ENCODE measurements at places on chromosomes 16 and 17.

GRCh38 chr17:27980043-27980442 is 62.4 kb upstream of the NLK start:
- DNase-seq: no peak

GRCh38 chr17:27760069-27760885 is 40.1 kb downstream of the NOS2 start:
- DNase-seq: no peak

DNA sequence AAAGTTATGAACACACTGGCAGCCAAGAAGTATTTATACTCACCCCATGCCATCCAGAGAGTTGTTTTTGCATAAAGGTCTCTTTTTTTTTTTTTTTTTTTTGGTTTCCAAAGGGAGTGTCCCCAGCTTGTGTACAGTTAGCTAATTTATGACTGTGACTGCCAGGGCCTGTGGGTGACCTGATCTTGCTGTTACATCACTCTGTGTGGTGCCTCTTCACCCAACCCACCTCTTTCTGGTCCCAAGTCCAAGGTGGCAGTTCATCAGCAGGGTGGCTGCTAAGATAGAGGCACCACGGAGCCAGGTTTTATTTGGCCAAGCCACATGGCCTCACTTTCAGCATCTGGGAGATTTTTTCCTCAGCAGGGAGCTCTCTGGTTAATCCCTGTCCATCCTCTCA is at the start of gene NOS2:
TSS of gene NOS2 (minus strand) at position 8 of the 400 bp plus-strand sequence. CDS start 1,720 bp downstream, outside the sequence.
- no peak for DNase-seq

DNA sequence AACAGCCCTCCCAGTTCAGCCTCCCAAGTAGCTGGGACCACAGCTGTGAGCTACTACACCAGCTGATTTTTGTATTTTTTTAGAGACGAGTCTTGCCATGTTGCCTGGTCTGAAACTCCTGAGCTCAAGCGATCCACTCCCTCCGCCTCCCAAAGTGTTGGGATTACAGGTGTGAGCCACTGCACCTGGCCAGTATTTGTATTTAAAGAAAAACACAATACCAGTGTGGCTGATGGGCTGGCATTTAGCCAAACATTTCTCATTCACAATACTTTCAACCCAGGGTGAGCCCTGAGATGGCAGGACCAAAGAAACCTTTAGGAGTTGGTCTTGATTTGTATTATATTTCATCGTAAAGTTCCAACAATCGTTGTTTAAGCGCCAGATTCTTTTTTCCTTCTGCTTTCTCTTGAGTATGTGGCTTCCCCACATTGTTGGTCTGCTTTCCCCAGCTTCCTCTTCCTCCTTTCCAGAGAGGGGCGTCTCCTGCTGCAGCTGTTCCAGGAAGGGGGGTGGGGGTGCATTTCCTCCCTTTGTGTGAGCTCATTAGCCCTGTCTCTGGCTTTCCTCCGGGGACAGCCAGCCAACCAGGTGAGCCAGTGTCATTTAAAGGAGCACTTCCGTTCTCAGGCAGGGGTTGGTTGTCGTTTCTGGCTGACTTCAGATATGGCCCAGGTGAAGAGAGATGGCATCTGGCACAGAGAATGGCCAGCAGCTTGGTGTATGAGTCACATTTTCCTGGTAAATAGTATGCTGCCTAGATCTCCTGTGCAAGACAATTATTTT is 79.9 kb downstream of the GPRC5B start:
- DNase-seq: no peak

GRCh38 chr16:85616607-85617321 is 3.6 kb downstream of the GSE1 start:
- no peak for DNase-seq

DNA sequence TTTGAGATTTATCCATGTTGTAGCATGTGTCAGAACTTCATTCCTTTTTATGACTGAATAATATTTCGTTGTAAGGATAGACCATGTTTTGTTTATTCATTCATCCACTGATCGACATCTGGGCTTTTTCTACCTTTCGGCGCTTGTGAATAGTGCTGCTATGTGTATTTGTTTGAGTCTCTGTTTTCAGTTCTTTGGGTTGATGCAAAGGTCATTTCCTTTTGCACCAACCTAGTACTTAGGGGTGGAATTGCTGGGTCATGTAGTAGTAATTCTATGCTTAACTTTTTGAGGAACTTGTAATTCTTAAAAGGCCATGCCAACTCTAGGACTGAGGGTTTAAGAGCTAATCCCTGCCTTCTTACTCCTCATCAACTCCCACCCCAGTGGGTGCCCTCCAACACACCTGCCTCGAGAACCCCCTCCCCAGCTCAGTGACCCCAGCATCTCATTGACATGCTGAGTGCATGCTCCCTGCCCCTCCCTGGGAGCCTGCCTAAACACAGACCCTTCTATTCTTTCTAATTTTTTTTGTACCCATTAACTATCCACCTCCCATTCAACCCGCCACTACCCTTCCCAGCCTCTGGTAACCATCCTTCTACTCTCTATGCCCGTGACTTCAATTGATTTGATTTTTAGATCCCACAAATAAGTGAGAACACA is 51.2 kb downstream of the ABAT start:
- DNase-seq: no peak

DNA sequence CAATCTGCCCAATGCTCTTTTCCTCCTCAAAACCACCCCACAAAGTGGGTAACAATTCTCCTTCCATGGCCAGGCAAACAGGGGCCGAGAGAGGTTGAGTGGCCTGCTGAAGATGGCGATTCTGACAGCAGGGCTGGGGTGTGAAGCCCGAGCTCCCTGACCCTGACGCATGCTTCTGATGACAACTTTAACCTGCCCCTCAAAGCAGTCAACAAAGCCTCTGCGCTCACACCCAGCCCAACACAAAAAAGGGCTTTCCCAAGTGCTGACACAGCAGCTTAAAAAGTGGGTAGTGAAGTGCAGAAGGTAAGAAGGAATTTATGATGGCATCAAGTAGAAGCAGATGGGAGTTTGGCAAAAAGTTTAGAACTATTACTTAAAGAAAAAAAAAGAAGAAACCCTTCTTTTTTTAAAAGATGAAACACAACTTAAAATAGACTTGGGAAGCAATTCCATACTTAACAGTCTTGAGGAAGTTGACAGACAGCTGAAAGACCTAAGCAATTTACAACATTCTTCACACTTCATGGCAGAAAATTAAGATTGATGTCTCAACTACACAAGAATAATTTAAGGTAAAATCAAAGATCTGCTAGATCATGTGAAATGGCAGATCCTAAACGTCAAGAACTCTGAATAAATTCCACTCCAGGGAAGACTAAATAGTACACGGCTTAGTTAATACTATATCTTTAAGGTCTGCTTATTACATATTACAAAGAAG is 133.9 kb downstream of the PARN start:
- no peak for DNase-seq

- no peak for DNase-seq
These were observed 57.7 kb downstream of the CMC2 start for GRCh38 chr16:80948886-80949493.

DNA sequence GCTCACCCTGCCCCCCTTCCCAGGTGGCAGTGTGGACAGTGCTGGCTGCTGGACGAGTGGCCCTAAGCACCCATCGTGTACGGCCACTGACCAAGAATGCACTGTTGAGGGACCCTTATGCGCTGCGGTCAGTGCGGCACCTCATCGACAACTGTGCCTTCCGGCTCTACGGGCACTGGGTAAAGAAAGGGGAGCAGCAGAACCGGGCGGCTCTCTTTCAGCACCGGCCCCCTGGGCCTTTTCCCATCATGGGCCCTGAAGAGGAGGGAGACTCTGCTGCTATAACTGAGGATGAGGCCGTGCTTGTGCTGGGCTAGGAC is 5.1 kb downstream of the CFAP119 start:
- DNase-seq: no peak

- DNase-seq: no peak
These were observed 330.3 kb downstream of the SEC14L1 start for GRCh38 chr17:77470800-77471733.

GRCh38 chr17:58084317-58084981 is 1.2 kb downstream of the DYNLL2 start:
- no peak for DNase-seq

GRCh38 chr17:15981646-15982580 is 17.6 kb downstream of the ZSWIM7 start:
- no peak for DNase-seq

- DNase-seq: no peak
These were observed 10.9 kb downstream of the COPZ2 start for GRCh38 chr17:48026502-48027321.

DNA sequence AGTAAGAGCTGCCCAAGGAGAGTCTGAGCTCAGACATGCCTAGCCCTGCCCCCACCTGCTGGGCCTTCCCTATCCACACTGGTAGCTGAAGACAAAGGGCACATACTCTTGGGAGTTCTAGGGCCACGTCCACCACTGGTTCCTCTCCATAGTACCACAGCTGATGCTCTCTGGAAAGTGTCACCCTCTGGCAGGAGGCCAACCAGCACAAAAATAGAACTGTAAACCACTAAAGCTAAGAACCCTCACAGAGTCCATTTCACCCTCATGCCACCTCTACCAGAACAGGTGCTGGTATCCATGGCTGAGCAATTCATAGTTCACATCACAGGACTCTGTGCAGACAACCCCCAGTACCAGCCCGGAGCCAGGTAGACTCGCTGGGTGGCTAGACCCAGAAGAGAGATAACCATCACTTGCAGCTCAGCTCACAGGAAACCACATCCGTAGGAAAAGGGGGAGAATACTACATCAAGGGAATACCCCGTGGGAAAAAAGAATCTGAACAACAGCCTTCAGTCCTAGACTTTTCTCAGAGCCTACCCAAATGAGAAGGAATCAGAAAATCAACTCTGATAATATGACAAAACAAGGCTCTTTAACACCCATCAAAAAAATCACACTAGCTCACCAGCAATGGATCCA is 115.3 kb downstream of the CEP112 start:
- DNase-seq: peak; percentile 1

- no peak for DNase-seq
These were observed 30.0 kb upstream of the HEATR6 start for GRCh38 chr17:60108712-60109111.

GRCh38 chr17:17225901-17226300 is 11.1 kb downstream of the FLCN start:
- no peak for DNase-seq

- DNase-seq: no peak
These were observed 5.4 kb downstream of the DCAF7 start for GRCh38 chr17:63555500-63556156.

DNA sequence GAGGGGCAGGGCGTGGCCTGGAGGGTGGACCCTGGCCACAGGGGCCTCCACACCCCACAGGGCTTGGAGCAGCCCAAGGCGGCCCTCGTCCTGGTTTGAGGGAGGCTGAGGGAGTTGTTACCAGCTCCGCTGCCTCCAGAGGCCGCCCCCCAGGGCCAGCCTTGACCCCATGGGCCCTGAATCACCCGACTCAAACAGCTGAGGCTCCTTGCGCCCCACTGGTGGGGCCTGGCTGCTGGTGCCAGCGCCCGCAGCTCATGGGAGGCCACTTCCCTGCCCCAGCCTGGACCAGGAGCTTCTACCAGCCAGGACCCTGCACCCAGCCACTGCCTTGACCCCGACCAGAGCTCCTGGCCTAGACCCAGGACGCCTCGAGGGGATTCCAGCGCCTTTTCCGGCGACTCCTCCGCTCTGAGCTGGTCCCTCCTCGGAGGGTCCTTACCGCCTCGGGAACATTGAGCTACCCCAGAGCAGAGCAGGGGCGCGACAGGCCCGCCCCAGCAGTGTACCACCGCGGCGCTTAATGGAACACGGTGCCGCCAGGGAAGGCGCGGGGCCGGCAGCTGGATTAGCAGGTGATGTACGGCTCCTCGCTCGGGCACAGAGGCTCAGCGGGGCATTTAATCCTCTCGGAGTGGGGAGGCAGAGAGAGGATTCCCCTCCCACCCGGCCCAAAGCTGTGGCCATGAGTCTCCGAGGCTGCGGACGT is 37.2 kb downstream of the GSE1 start:
- no peak for DNase-seq

GRCh38 chr17:16971458-16972338 is at the start of gene TNFRSF13B:
TNFRSF13B (minus strand) TSS chr17:16972118; CDS start chr17:16972075, 43 bp downstream.
- DNase-seq: no peak

DNA sequence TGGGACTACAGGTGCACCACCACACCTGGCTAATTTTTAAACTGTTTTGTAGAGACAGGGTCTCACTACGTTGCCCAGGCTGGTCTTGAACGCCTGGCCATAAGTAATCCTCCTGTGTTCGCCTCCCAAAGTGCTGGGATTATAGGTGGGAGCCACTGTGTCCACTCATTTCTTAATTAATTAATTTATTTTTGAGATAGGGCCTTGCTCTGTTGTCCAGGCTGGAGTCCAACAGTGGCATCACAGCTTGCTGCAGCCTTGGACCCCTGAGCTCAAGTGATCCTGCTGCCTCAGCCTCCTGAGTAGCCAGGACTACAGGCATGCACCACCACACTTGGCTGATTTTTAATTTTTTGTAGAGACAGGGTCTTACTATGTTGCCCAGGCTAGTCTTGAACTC is 47.1 kb upstream of the TRAP1 start:
- DNase-seq: no peak

DNA sequence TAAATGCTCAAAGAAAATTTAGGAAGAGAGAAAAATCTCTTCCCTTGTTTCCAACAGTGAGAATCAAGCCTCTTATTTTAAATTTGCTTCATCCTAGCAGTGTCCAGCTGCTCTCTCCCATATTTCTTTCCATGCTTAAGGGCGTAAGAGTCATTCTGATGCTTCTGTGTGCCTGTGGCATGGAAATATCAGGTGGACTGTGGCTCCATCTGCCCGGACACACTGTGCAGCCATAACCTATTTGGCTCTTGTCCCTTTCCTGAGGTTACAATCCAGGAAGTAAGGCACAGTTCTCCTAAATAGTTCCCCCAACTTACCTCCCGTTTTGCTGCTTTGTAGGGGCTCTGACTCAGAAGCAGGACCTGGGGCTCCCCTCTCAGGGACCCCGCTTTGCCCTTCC is 6.3 kb upstream of the KRT222 start:
- DNase-seq: no peak

DNA sequence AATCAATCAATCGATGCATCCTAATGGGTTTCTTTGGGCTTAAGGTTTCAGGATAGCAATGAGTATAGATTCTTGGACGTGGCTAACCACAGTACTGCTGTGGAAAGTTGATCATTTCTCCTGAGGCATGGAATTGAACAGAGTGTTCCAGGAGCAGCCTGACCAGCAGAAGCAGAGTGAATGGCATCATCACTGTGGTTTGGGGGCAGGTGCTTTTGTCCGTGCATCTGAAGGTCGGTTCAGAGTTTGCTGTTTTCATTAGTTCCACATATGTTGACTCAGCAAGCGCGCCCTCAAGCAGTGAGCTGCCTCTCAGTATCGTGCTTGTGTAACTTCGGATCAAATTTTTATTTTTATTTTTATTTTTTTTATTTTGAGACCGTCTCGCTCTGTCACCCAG is 24.9 kb downstream of the KIAA0513 start:
- DNase-seq: no peak

GRCh38 chr16:86805188-86805587 is 226.8 kb downstream of the FOXL1 start:
- DNase-seq: no peak
